HCT116 (cell line): ENCODE measurements at places on chromosomes 3 and 15. TPM values are rescaled to one million over a fixed set of nuclear protein-coding genes. Genes with fewer than 3 reads are reported as not detected.

DNA sequence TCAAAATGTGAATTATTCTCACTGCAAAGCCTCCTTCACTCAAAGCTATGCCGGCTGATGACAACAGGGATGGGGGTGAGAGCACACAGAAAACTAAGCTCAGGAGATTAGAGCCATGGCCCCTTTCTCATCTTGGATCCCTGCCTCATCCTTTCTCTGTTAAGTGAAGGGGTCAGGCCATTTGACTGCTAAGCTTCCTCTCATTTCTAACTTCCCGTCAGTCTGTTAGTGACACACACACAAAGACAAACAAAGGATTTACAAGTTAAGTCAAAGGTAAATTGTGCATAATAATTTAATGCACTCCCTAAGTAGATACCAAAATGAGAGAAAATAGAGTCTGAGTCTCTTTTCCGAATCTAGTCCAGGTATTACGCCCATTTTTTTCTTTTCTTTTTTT lies 1.2 kb downstream of the SS18L2 start:
- H3K27me3 ChIP-seq = no peaks in the 10 kb centered on the region
- peaks cover 16% of the 10 kb centered on the region for H3K4me1 ChIP-seq
- DNase-seq = no peak
- peak overlapping the region; percentile 81 for H3K4me3 ChIP-seq
- no peak overlapping the region for H3K27ac ChIP-seq

DNA sequence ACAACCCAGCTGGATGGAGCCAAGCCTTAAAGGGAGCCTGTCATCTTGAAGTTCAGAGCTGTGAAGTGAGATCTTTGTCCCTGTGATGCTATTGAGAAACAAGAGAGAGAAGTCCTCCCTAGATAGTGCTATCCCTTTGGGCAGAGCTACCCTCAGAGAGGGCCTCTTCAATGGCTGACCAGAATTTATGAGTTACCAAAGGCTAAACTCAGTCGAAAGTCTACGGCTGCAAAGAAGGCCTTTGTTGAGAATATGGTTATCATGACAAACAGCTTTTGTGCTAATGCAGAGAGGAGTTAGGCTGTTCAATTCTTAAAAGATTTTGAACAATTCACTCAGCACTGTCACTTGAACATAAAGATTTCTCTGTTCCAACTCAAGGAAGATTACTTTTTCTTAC lies 65.9 kb upstream of the C3orf80 start:
- H3K27ac ChIP-seq = no peak overlapping the region
- H3K36me3 ChIP-seq = no peaks in the 10 kb centered on the region
- H3K27me3 ChIP-seq = no peaks in the 10 kb centered on the region
- H3K4me3 ChIP-seq = no peak overlapping the region

DNA sequence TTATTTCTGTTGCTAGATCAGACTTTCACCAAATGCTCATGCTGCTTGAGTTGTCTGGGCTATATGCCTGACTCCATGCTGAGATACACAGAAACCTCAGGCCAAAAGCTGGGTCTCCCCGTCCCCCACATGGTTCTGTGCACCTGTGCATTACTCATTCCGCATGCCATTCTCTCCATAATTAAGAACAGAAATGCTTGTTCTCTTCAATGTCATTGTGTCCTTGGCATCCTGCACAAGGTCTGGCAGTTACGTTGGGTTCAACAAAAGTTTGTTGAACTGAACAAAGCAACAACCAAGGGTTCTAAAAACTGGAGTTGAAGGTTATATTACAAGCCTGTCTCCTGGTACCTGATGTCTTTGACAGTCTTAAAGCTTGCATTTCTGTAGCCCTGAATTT lies 177.5 kb downstream of the FNDC3B start:
- H3K27ac ChIP-seq = no peak overlapping the region
- H3K4me1 ChIP-seq = peaks cover 5% of the 10 kb centered on the region; the same call in 1 of the 2 replicates
- no peaks in the 10 kb centered on the region for H3K27me3 ChIP-seq
- no peak for DNase-seq
- no peak overlapping the region for H3K4me3 ChIP-seq
- no peaks in the 10 kb centered on the region for H3K36me3 ChIP-seq

- H3K36me3 ChIP-seq = peaks cover 20% of the 10 kb centered on the region
- DNase-seq = no peak
- no peak overlapping the region for H3K27ac ChIP-seq
- no peaks in the 10 kb centered on the region for H3K27me3 ChIP-seq
Observed at GRCh38 chr15:83062768-83063180, 4.3 kb downstream of the BTBD1 start.

- no peak overlapping the region for H3K4me3 ChIP-seq
- H3K27ac ChIP-seq = no peak overlapping the region
- H3K4me1 ChIP-seq = no peaks in the 10 kb centered on the region
- H3K36me3 ChIP-seq = no peaks in the 10 kb centered on the region
Observed at GRCh38 chr3:86929046-86929445, 61.9 kb downstream of the VGLL3 start.

DNA sequence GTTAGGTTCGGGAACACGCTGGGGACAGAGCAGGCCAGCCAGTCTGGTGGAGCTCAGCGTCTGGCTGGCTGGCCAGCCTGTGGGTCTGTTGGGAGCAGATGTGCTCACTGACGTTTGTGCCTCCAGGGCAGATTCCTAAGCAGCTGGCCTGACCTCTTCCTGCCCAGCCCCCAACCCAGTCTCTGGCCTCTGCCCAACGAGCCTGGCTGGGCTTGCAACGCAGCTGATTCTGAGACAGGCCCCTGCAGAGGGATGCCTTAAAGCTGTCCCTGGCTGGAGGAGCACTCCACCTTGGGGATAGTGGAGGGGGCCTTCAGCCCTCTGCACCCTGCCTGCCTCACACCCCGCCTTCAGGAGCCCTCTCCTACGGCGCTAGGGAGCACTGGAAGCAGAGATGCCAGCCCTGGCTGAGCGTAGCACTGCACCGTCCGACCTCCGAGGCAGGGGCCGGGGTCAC lies 46.0 kb downstream of the KLF13 start:
- H3K36me3 ChIP-seq = no peaks in the 10 kb centered on the region; the same call in 1 of the 2 replicates
- DNase-seq = no peak
- H3K27me3 ChIP-seq = no peaks in the 10 kb centered on the region
- no peaks in the 10 kb centered on the region for H3K4me1 ChIP-seq
- no peak overlapping the region for H3K4me3 ChIP-seq

- H3K4me3 ChIP-seq = no peak overlapping the region
- no peaks in the 10 kb centered on the region for H3K27me3 ChIP-seq
- no peaks in the 10 kb centered on the region for H3K36me3 ChIP-seq
- DNase-seq = no peak
- no peak overlapping the region for H3K27ac ChIP-seq
Observed at GRCh38 chr3:12221663-12222062, 63.0 kb upstream of the TIMP4 start.

GRCh38 chr3:175001091-175001490 lies 142.0 kb downstream of the NAALADL2 start:
- H3K4me3 ChIP-seq = no peak overlapping the region
- DNase-seq = no peak
- no peaks in the 10 kb centered on the region for H3K4me1 ChIP-seq
- H3K36me3 ChIP-seq = no peaks in the 10 kb centered on the region

DNA sequence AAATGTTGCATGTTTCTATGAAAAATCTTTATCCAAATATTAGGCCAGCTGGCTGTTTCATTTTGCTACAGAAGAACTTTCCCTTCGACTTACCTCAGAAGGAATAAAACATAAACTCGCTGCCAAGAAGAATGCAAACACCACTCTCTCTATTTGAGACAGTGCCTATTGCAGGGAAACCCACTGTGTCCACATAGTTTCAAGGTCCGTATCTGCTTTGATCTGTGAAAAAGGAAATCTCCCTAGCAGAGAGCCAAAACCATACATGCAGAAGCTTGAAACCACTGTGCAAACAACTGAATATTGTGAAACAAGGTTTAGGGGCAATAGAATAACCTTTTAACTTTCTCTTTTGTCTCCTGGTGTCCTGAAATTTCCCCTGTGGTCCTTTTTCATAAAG lies 35.0 kb upstream of the CAPN7 start:
- DNase-seq = no peak
- H3K27me3 ChIP-seq = no peaks in the 10 kb centered on the region
- no peak overlapping the region for H3K27ac ChIP-seq

DNA sequence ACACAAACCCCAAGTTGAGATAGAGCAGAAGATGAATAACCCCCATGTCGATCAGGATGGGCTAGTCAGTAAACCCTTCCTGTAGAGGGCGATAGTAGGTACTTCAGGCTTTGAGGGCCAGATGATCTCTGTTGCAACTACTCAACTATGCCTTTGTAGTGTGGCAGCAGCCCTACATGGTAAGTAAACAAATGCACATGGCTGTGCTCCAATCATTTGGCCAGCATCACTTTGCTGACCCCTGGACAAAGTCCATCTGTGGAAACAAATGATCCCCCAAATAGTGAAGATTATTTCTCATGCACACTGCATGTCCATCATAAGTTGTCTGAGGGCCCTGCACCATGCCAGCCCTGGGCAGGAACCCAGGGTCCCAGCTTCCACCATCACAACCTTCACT lies 402.2 kb upstream of the PROK2 start:
- H3K4me1 ChIP-seq = peaks cover 3% of the 10 kb centered on the region; the same call in 1 of the 2 replicates
- no peak overlapping the region for H3K27ac ChIP-seq
- DNase-seq = no peak
- 0 out of 2 replicates have a peak, but pooled peaks cover 12% of the 10 kb centered on the region for H3K27me3 ChIP-seq
- H3K4me3 ChIP-seq = no peak overlapping the region

GRCh38 chr3:127157171-127157828 lies 35.6 kb upstream of the PRR23E start:
- no peak overlapping the region for H3K27ac ChIP-seq
- DNase-seq = no peak
- H3K4me3 ChIP-seq = no peak overlapping the region
- H3K4me1 ChIP-seq = no peaks in the 10 kb centered on the region
- peaks cover 37% of the 10 kb centered on the region for H3K27me3 ChIP-seq

- no peaks in the 10 kb centered on the region for H3K36me3 ChIP-seq
- no peak overlapping the region for H3K4me3 ChIP-seq
- no peak for DNase-seq
- H3K4me1 ChIP-seq = 0 out of 2 replicates have a peak, but pooled peaks cover 2% of the 10 kb centered on the region
- no peaks in the 10 kb centered on the region for H3K27me3 ChIP-seq
- no peak overlapping the region for H3K27ac ChIP-seq
Observed at GRCh38 chr3:168034152-168034928, 61.4 kb downstream of the GOLIM4 start.

DNA sequence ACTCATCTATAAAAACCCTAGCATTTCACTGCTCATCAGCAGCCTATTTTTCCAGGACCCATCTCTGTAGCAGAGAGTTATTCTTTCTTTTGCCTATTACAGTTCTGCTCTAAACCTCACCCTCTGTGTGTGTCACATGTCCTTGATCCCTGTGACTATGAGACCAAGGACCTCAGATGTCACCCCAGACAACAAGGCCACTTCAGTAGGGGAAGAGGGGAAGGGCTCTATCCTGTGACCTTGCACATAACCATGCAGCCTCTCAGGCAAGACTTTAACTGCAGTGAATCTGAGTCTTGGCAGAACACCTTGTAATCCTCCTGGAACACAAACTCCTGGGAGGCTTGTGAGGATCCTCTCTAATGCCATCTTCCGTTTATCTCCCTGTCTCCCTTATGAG lies 4.4 kb upstream of the ZNF589 start:
- no peaks in the 10 kb centered on the region for H3K36me3 ChIP-seq
- no peak overlapping the region for H3K4me3 ChIP-seq
- no peaks in the 10 kb centered on the region for H3K27me3 ChIP-seq

GRCh38 chr3:70766301-70766700 lies 453.9 kb upstream of the MDFIC2 start:
- H3K4me1 ChIP-seq = no peaks in the 10 kb centered on the region
- no peaks in the 10 kb centered on the region for H3K36me3 ChIP-seq
- DNase-seq = no peak
- no peaks in the 10 kb centered on the region for H3K27me3 ChIP-seq
- no peak overlapping the region for H3K27ac ChIP-seq

GRCh38 chr3:16670191-16670590 lies 65.0 kb upstream of the DAZL start:
- H3K36me3 ChIP-seq = no peaks in the 10 kb centered on the region
- no peaks in the 10 kb centered on the region for H3K27me3 ChIP-seq
- no peak overlapping the region for H3K27ac ChIP-seq
- no peak overlapping the region for H3K4me3 ChIP-seq
- DNase-seq = no peak
- peaks cover 9% of the 10 kb centered on the region for H3K4me1 ChIP-seq

DNA sequence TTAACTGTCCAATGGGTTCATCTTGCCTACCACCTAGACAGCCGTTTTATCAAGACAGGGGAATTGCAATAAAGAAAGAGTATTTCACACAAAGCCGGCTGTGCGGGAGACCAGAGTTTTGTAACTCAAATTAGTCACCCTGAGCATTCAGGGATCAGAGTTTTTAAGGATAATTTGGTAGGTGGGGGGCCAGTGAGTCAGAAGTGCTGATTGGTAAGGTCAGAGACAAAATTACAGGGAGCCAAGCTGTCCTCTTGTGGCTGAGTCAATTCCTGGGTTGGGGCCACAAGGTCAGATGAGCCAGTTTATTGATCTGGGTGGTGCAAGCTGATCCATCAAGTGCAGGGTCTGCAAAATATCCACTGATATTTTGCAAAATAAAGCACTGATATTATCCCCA lies 29.9 kb upstream of the GPD1L start:
- no peak overlapping the region for H3K4me3 ChIP-seq
- no peaks in the 10 kb centered on the region for H3K36me3 ChIP-seq
- DNase-seq = no peak

DNA sequence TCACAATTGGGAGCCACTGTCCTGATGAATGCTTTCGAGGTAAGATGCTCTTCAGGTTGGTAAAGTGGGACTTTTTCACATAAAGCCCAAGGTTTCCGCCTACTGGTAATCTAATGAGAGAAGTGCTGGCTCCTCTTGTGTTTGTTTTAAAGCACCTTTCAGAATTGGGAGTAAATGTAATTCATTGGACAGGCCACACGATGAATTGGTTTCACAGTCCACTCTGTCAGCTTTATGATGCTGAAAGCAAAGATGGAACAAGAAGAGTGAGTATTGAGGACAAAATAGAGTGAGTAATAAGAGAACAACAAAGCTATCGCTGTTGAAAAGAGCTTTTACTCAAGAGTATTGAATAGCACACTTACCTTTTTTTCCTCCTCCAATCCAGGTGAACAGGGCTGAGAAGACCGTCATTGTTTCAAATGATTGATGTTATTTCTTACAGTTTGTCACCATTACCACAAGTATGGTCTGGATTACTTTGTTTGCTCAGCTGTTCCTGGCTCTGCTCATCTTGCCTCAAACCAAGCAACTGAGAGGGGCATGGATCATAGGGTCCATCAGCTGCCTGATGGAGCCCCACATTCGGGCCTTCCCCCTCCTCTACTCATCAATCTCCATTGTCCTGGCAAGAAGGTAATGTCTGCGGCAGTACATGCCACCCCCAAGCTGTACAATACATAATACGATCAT lies 136.1 kb upstream of the CNTN4 start:
- H3K4me1 ChIP-seq = no peaks in the 10 kb centered on the region
- DNase-seq = no peak
- H3K4me3 ChIP-seq = no peak overlapping the region
- H3K27me3 ChIP-seq = no peaks in the 10 kb centered on the region

DNA sequence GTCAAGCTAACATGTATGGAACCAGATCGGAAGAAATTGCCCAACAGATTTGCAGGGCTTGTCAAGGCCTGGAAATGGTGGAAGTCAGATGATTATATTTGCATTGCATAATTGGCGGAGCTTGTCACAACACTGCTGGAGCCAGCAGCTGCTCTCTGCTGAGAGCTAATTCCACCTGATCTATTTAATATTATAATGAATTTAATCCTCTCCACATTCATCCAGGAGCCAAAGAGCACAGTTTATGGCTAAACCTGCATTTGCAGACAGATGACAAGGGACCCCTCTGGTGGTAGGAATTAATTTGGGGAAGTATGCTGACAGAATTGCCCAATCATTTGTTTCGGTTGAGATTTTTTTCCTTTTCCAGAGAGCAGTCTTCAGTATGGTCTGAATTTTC lies 730.2 kb downstream of the TUSC7 start:
- no peak for DNase-seq
- no peak overlapping the region for H3K4me3 ChIP-seq
- H3K4me1 ChIP-seq = no peaks in the 10 kb centered on the region
- H3K27ac ChIP-seq = no peak overlapping the region
- no peaks in the 10 kb centered on the region for H3K36me3 ChIP-seq

OXTR gene
- total RNA-seq = 1.3 TPM

CELSR3 gene
- 7.8 TPM for total RNA-seq

FBXO40 gene
- total RNA-seq = not detected

KIF15 gene
- total RNA-seq = 20.9 TPM
